ENCODE measurements at places on chromosomes 16 and 17. TPM values are rescaled to one million over a fixed set of nuclear protein-coding genes. Genes with fewer than 3 reads are reported as not detected.

USH1G gene
- not detected for total RNA-seq

DNA sequence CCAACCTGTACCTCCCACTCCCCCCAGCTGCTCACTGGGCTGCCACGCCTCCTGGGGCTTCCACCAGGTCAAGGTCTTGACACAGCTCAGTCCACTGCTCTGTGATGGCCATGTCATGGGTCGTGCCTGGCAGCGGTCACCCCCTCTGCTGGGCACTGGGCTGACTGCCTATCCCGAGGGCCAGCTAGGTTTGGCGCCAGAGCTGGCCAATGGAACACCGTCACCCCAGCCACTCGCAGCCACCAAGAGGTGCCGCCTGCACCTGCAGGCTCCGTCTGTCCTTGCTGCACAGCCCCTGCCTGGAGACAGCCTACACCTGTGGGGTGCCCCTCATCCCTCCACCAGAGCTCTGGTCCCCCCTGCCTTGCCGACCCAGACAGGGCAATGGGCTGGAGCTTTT lies 4.5 kb upstream of the RAB40C start:
- DNase-seq: no peak

GRCh38 chr16:85418978-85419491 lies 194.1 kb upstream of the GSE1 start:
- peak; percentile 45 for DNase-seq

GRCh38 chr17:5630434-5630833 lies 46.1 kb upstream of the NLRP1 start:
- no peak for DNase-seq

GRCh38 chr17:16912021-16912962 lies 59.6 kb downstream of the TNFRSF13B start:
- no peak for DNase-seq

EVI2B gene
- total RNA-seq: 2.9 TPM

CRISPLD2 gene
- 38.1 TPM for total RNA-seq

DNA sequence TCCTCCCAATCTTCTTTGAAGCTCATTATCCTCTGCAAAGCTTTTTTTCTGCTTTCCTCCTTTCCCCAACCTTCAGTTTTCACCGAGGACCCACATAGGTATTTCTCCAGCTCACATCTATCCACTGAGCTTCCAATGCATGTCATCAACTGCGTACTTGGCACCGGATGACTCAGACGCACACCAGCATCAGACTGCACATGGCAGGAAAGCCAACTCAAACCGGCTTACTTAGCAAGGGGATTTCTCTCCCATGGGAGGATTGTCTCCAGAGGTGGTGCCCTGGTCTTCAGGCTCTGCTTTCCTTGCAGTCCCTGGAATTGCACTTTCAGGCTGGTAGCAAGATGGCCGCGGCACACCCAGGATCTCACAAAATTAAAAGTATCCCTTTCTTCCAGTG lies 1.7 kb upstream of the AKTIP start:
- no peak for DNase-seq

DNA sequence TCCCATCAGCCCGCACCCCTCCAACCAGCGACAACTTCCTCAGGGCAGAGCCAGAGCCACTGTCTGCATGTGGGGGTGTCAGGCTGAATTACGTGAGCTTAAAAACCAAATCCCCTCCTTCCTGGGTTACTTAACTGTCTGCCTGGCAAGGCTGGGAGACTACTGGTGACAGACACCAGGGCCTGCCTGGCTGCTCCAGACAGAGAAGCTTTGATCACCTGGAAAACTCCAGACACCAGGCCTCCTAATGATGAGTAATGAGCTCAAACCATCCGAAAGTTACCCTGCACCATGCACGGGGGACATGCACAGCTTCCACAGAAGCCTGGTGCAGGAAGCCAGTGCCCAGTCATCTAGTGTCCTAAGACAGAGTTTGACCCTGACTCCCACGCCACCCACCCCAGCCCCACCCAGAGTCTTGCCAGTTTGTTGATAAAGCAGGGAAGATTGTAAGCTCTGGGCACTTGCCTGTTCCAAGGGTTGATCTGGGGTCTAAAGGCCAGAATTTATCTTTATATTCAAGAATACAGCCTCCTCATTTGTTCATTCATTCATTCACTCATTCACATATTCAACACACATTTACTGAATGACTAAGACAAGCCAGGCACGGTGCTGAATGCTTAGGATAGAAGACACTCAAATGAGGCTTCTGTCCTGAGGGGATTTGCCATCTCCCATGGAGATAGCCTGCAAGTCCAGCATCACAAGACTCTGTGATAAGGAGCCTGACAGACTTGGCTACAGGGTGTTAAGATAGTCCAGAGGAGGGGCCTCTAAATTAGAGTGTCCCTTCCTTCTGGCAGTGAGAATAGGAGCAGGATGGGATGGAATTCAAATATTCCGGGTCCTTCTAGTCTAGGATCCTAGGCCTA lies 7.2 kb upstream of the CCDC182 start:
- no peak for DNase-seq

- peak; percentile 84 for DNase-seq
Observed at GRCh38 chr17:44350733-44351226, 5.7 kb downstream of the GRN start.

GRCh38 chr17:77865112-77865611 lies 93.3 kb upstream of the TNRC6C start:
- no peak for DNase-seq

CCDC57 gene
- total RNA-seq: 7.9 TPM

Data from Right ventricle myocardium inferior (tissue), 1 donor.